Stimulated activated CD8-positive, alpha-beta memory T cell treated with anti-CD3 and anti-CD28 coated beads, Interleukin-4, amount 100 ng/mL, for 24 hours (primary cell): ENCODE measurements at places on chromosomes 16 and 17.

GRCh38 chr16:49961089-49961488, 63.9 kb upstream of the CNEP1R1 start:
- DNase-seq, result no peak

DNA sequence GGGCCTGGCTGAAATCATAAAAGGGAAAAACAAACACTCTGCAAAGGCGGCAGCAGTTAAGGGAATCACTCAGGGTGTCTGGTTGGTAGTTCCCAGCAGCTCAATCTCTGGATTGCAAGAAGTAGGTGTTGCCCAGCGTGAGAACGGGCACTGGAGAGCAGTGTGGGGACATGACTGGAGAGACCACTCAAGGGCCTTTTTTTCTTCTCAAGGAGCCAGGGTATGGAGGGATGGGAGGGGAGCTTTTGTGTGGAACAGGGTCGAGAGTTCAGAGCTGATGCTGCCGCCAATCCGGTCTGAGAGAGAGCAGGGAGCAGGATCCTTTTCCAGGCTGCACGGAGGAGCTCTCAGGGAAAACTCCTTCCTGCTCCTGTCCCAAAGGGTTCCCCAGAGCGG, 15.2 kb downstream of the SCNN1B start:
- DNase-seq, result no peak

DNA sequence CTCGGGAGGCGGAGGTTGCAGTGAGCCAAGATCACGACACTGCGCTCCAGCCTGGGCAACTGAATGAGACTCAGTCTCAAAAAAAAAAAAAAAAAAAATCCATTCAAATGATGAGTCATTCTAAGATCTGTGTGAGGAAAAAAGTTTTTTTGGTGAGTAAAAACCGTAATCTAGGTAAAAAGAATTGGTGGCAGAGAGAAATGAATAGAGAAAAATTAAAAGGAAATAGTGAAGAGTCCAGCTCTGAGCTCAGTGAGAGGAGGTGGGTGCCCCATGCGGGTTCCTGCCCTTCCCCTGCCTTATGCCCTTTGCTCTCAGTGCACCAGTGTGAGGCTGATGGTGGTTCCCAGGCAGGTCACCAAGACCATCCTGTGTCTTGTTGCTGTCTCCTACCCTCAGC, 20.9 kb downstream of the GAN start:
- DNase-seq, result no peak

- no peak for DNase-seq
Measured at GRCh38 chr17:16489431-16489830, 2.6 kb downstream of the LRRC75A start.

DNA sequence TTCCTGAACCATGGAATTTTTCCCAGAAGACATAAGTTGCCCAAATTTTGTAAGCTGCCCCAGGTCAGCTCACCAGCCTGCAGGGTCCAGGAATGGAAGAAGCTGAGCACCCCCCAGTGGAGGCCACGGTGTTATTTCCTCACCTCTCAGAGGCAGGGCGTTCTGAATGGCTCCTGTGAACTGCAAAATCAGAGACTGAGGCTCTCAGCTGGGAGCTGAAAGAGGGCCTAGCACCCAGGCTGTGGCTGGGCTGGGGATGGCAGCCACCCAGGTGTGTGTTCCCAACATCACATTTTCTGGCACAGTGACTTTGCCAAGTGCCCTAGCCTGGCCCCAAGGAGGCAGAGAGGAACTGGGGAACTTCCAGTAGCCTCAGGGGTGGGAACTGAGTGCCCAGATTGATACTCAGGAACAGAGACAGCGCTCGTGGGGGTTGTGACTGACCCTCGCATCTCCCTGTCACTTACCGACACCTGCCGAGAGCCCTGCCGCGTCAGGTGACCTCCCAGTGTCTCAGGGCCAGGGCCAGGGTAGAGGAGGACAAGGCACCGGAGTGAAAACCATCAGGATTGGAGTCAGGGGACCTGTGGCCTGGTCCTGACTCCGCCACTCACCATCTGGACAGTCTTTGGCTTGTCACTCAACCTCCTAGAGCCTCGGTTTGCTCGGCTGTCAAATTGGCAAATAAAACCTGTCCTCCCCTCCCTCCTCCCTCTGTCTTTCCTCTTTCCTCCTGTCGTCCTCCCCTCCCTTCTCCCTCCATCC, 11.3 kb downstream of the CACNG4 start:
- no peak for DNase-seq

- DNase-seq, result no peak
Measured at GRCh38 chr17:79916991-79917901, 78.0 kb upstream of the CBX4 start.

- no peak for DNase-seq
Measured at GRCh38 chr17:44956998-44957981, 9.7 kb upstream of the KIF18B start.

- DNase-seq, result no peak
Measured at GRCh38 chr17:20228410-20228809, 219.3 kb downstream of the SPECC1 start.

DNA sequence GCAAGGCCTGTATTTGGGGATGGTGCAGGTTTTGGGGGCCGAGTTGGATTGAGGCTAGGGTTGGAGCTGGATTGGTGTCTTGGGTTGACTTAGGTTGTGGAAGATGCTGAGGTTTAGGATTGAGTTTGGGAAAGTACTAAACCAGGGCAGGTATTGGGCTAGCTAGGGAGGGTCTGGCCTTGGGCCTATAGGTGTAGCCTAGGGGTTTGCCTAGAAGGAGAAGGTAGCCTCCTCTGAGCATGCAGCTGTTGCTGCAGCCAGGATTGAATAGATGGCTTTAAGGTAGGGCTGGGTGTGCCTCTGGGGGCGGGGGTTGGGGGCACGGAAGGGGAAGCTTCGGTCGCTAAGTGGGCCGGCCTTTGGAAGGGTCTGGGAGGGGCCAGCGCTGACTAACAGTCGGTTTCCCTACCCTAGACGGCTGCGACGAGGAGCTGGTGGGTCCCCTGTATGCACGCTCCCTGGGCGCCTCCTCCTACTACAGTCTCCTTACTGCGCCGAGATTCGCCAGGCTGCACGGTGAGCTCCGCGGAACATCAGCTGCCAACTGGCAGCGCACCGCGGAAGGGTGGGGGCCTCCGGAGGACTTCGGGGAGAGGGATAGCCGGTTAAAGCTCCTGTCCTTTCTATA, 1.2 kb downstream of the CNTNAP1 start:
- DNase-seq, result no peak

DNA sequence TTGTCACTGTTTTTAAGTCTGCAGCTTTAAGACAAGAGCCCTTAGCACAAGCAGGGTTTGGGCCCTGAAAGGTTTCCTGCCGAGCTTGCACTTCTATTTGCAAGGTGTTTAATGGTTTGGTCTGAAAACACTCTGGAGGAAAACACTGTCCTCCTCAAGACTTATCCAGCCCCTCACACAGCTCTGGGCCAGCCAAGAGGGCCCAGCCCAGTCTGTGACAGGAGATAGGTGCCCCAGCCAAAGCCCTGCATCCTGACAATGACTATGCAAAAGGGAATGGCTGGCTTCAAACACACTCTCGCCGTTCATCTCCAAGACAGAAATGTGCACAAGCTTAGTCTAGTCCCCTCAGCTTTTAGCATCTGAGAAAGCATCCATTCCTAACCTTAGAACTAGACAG, 26.9 kb downstream of the MPG start:
- no peak for DNase-seq
